ENCODE measurements at places on chromosomes 4 and X. TPM values are rescaled to one million over a fixed set of nuclear protein-coding genes. Genes with fewer than 3 reads are reported as not detected.

The RS1 gene
- polyA plus RNA-seq = 0.12 TPM

The EGF gene
- 6.7 TPM for polyA plus RNA-seq

The LRAT gene
- polyA plus RNA-seq = 1.8 TPM

The RHOXF2 gene
- not detected for polyA plus RNA-seq

The TLR2 gene
- 6.5 TPM for polyA plus RNA-seq

The ODAPH gene
- polyA plus RNA-seq = not detected

The STPG2 gene
- 0.77 TPM for polyA plus RNA-seq

The TBC1D8B gene
- 4.7 TPM for polyA plus RNA-seq

The ANXA3 gene
- polyA plus RNA-seq = 57.2 TPM

The GNL3L gene
- polyA plus RNA-seq = 24.8 TPM

The FABP2 gene
- polyA plus RNA-seq = 0.09 TPM

The SORCS2 gene
- polyA plus RNA-seq = 5.2 TPM

The ETDB gene
- polyA plus RNA-seq = 0.35 TPM

The STATH gene
- polyA plus RNA-seq = 0.44 TPM

The GRIA2 gene
- 0.86 TPM for polyA plus RNA-seq

The KIF4A gene
- 17.7 TPM for polyA plus RNA-seq

The TECRL gene
- polyA plus RNA-seq = not detected

The F8A1 gene
- 15.5 TPM for polyA plus RNA-seq

The ITIH6 gene
- 0.03 TPM for polyA plus RNA-seq

The SMIM10L2A gene
- 11.7 TPM for polyA plus RNA-seq

The HDX gene
- polyA plus RNA-seq = 5.8 TPM

The C4orf51 gene
- polyA plus RNA-seq = not detected

All from renal pelvis (tissue), 12 donors.